Effector memory CD4-positive, alpha-beta T cell (primary cell): ENCODE measurements at places on chromosomes 5 and 9.
A peak's percentile ranks its signal among the peaks of the same experiment; 100 is the strongest.

- DNase-seq: peak; percentile 25
These were observed 23.9 kb downstream of the TPPP start for GRCh38 chr5:669111-669841.

GRCh38 chr5:32307769-32308194 is 5.0 kb downstream of the MTMR12 start:
- no peak for DNase-seq

- DNase-seq: no peak
These were observed 35.9 kb upstream of the DMRT2 start for GRCh38 chr9:1014225-1014624.

DNA sequence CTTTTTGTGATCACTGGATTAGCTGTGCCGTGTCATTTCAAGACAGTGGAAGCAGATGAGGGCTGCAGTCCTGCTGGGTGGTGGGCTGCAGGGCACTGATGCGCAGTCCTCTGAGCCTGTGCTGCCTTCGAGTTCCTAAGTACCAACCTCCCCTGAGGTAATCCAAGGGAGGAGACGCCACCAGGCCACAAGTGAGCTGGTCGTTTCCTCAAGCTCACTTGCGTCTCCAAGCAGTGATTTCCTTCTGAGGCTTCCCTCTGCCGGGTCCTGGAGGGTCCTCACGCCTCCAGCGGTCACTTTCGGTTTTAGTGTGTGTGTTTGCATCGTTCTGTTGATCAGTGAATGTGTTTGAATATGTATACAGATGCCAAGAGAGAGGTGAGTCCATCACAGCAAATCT is 115.7 kb downstream of the TRIO start:
- no peak for DNase-seq

- DNase-seq: no peak
These were observed 36.2 kb upstream of the GABRP start for GRCh38 chr5:170747357-170747756.
